Spinal cord (tissue), 10 donors: ENCODE measurements at places on chromosomes 16 and 17.

DNA sequence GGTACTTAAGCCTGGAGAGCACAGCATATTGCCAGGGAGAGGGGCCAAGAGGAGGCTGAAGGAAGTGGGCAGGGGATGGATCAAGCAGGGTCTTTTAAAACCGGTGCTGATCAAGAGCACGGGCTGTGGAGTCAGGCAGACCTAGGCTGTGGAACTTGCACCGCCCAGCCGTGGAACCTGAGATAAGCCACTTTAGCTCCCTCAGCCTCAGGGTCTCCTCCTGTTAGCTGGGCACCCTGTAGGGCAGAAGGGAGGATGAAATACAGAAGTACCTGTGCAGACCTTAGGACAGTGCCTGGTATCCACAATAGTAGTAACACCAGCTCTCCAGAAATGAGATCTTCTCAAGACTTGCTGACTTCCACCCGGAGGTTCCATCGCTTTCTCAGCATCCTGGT lies 9.3 kb downstream of the ODAD4 start:
- no peak for DNase-seq

- DNase-seq: no peak
These were observed 12.4 kb downstream of the NMT1 start for GRCh38 chr17:45073414-45074070.

GRCh38 chr16:10729104-10730048 lies 14.3 kb upstream of the NUBP1 start:
- no peak for DNase-seq

DNA sequence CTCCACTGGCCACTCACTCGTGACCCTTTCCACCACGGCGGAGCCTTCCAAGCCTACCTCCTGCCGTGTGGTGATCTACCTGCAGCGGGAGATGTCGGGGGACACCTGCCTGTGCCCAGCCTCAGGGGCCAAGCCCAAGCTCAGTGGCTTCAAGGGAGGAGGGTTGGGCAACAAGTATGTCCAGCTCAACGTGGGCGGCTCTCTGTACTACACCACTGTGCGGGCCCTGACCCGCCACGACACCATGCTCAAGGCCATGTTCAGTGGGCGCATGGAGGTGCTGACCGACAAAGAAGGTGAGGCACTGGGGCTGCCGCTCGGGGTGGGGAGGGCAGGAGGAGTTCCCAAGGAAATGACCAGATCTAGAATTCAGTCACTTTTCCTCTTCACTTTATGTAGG lies 3.9 kb downstream of the TNFAIP1 start:
- DNase-seq: no peak

GRCh38 chr16:9033125-9033830 lies 58.2 kb upstream of the HAPSTR1 start:
- no peak for DNase-seq

GRCh38 chr16:66635406-66635805 lies 30.9 kb downstream of the CMTM3 start:
- no peak for DNase-seq

- DNase-seq: no peak
These were observed 16.3 kb upstream of the SALL1 start for GRCh38 chr16:51167170-51167895.

GRCh38 chr17:31320241-31320640 lies 1.2 kb downstream of the EVI2A start:
- no peak for DNase-seq

- peak; percentile 94 for DNase-seq
These were observed 52.2 kb upstream of the SEC14L1 start for GRCh38 chr17:77088455-77089123.

DNA sequence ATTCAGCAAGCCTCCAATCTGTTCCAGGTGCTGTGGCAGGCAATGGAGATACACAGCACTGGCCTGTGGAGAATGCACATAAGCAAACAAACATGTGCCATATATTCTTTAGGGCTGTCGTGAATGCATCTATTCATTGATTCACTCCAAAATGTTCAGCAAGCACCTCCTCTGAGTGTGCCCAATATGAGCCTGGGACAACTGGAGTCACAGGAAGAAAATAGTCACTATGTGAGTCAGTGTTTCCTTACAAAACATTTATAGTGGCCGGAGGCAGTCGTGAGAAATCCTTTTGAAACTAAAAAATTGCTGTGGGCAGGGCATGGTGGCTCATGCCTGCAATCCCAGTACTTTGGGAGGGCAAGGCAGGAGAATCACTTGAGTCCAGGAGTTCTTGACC lies 310.1 kb downstream of the CA10 start:
- no peak for DNase-seq

GRCh38 chr17:4514206-4514605 lies 15.5 kb downstream of the SPNS2 start:
- no peak for DNase-seq

DNA sequence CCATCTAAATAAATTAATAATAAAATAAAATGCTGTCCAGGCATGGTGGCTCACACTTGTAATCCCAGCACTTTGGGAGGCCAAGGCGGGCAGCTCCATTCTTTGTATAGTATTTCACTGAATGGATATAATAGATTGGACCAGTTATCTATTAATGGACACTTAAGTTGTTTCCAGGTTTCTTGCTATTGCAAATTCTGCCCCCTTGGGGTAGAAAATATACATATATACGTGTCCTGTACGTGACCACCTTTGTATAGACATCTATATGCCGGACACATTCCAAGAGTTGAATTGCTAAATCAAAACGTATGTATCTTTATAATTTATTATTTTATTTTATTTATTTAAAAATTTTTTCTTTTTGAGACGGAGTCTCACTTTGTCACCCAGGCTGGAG lies 3.9 kb upstream of the EXOC7 start:
- DNase-seq: no peak

GRCh38 chr17:17300624-17301568 lies 2.3 kb upstream of the NT5M start:
- DNase-seq: no peak

GRCh38 chr16:10782628-10783027 lies 36.0 kb downstream of the TVP23A start:
- DNase-seq: no peak

GRCh38 chr16:26334218-26335111 lies 642.7 kb downstream of the HS3ST4 start:
- DNase-seq: no peak

DNA sequence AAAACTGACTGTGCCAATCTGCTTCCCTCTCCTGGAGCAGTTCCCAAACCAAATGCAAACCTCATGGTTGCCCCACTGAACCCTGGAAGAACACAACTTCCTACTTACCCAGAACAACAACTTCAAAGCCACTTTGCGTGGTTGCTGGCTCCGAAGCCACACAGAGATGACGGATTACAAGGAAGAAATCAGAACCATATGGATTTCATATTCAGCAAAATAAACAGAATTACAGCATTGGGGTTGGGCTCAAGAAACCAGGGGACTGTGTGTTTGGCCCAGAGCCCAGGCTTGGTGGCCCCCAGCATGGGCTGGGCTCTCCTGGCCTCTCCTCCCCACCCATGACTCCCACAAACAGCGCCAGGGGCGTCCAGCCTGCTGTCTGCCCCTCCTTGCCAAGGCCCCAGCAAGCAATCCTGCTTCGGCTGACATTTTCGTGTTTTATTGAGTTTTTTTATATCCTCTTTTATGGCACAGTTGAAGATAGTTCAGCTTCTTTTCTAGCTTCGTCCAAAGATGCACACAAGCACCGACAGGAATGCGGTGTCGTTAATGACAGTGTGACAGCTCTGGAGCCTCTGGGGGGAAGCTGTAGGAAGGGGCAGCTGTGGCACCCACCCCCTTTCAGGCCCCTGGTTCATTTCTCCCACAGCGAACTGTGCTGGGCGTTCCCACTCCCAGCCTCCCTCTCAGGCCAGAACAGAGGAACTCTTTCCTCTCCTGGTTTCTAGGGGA lies 137.1 kb downstream of the GAS7 start:
- no peak for DNase-seq

DNA sequence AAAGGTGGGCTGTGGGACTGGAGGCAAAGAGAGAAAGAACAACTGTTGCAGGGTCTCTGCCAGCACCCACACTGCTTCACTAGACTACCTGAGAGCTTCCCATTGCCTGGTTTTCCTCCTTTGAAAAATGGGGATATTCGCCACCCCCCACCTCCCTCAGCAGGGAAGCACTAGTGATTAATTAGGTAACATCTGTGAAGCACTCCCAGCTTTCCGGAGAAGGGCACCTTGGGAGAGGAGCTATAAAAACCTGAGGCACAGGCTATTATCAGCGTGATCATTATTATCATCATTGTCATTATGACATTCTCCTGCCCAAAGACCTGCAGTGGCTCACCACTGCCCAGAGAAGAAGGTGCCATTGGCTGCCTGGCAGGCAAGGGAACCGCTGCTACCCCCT lies 83.5 kb downstream of the XYLT1 start:
- DNase-seq: no peak

- no peak for DNase-seq
These were observed 18.7 kb upstream of the TBX2 start for GRCh38 chr17:61380836-61381525.

DNA sequence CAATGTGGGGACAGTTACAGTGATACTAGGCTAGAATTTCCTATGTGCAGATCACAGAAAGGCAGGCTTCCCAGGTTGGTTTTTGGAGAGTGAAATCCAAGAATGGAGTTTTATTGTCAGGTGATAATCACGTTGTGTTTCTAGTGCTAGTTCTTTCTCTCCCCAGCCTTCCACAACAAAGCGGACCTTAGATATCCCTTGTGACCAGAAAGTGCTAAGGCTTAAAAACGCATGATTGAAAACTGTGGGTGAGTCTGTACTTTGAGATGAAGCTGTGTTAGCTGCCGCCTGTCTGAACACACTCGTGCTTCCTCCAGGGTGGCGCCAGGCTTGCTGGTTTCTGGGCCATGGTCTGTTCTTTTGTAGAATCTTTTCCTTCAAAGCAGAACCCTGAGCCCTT lies 52.1 kb downstream of the BANP start:
- DNase-seq: no peak

GRCh38 chr17:75979705-75980187 lies 706 bp downstream of the TEN1 start:
- no peak for DNase-seq

GRCh38 chr16:1533443-1533951 lies at the start of gene TMEM204:
Gene TMEM204, plus strand, starts transcription at chr16:1533666. Its CDS starts 610 bp downstream, at chr16:1534276.
- DNase-seq: no peak

GRCh38 chr16:15748654-15749053 lies 98.6 kb downstream of the NDE1 start:
- no peak for DNase-seq

DNA sequence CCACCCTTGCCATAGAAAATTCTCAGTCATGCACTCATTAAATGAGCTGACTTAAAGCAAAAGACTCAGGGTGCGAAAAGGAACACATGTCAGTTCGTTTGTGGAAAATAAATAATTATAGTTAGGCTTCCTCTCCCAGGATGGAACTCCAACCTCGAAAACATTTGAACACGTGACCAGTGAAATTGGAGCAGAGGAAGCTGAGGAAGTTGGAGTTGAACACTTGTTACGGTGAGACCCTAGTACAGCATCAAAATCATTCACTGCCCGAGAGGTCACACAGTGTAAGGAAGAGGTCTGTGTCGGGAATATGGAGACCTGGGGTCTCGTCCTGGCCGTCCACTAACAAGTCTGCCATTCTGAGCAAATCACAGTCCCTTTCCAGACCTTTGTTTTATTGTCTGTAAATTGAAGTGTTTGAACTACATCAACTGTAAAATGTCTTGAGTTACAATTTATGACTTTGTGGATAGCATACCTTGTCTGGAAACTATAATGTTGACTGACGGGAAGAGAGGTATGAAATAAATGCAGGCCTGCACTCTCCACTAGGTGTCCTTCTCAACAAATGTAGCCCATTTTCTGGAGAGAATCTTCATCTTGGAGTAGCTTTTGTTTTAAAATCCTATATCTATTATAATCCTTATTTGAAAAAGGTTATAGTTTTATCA lies 7.7 kb downstream of the PSMD7 start:
- DNase-seq: no peak

DNA sequence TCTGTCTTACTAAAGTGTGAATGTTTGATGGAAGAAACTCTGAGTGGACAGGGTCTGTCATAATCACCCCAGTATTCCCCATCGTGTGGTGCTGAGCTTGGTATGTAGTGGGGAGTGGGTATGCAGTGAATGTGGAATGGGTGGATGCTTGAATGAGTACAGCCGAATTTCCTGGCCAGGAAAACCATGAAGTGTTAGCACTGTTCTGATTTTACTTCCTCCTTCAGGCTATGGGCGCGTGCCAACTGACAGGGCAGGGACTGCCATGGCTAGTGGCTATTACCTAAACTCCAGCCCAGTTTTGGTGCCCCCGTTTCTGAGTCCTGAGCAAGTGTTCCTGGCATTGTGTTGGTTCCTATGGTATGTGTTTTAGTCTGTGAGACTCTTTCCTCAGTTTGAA lies 48.6 kb downstream of the PRKCA start:
- no peak for DNase-seq

DNA sequence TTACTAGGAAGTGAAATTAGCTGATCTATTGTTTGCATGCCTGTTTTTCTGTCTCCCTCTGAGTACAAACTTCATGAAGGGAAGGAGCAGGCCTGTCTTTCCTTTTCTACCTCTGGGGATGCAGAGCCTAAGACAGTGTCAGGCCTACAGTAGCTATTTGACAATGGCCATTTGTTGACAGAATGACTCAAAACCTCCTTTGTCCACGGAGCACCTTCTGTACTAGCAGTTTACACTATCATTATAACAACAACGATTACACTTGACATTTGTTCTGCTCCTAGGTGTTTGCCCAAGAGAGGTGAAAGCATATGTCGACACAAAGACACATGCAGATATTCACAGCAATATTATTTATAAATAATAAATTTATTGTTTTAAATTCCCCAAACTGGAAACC lies 132.3 kb upstream of the IRX3 start:
- DNase-seq: no peak

DNA sequence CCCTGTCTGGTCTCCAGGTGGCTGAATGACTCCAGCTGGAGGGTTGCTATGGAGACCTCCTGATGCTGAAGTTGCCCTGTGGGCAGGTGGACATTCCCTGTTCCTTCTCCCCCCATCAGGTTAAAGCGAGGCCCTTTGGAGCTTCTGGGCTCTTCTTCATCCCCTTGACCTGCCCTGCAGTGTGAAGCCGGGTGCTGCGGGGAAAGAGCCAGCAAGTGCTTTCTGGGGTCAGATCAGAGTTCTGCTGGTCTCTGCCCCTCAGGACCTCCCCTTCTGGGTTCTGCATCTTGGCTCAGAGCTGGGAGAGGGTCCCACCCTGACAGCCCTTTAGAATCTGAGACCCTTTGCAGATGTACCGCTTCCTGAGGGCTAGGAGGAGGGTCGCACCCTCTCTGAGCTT lies 25.1 kb downstream of the NKD1 start:
- no peak for DNase-seq

- no peak for DNase-seq
These were observed 7.4 kb downstream of the SMIM5 start for GRCh38 chr17:75640556-75641119.

- no peak for DNase-seq
These were observed 1.6 kb downstream of the ACLY start for GRCh38 chr17:41917192-41917591.

- no peak for DNase-seq
These were observed 129.0 kb downstream of the KATNIP start for GRCh38 chr16:27678955-27679354.

- no peak for DNase-seq
These were observed 2.7 kb downstream of the ZFPM1 start for GRCh38 chr16:88455610-88456355.
